ENCODE measurements at places on chromosomes 4 and X.
A peak's percentile ranks its signal among the peaks of the same experiment; 100 is the strongest.

GRCh38 chr4:146095860-146096259 is 79.7 kb upstream of the LSM6 start:
- DNase-seq = no peak

DNA sequence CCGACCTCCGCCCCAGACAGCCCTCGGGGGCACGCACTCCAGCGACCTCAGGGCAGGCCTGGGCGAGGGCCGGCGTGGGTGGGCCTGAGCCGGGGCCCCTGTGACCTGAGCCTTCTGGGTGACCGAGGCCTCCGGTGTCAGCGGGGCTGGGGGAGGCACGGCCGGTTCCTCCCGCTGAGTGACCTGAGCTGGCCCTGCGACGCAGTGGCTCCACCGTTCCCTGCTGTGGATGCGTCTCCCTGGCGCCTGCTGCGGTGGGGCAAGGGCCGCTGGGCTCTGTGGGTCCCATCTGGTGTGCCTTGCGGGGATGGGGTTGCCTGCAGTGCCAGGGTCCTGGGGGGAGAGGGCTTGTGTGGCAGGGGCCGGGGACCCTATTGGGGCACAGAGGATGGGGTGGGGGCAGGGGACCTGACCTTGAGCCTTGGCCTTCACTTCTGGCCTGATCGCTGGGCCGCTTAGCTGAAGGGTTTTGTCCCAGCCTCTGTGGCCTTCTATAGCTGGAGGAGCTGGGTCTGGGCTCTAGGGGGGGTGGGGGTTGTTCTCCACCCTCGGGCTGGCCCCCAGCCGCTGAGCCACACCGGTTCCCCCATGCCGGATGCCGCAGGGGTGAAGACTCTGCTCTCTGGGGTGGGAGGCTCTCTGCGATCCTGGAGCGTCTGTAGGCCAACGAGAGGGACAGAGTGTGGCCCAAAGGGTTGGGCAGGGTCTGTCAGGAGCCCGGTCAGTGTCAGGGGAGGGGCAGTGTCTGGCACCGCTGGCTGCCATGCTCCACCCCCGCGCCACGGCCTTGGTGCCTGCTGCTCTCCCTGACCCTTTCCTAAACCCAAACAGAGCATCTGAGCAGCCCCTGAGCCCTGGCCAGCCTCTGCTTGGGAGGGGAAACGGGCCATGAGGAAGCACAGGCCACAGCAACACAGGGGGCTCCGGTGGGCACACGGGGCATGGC is 2.3 kb downstream of the NAT8L start:
- no peak for DNase-seq

DNA sequence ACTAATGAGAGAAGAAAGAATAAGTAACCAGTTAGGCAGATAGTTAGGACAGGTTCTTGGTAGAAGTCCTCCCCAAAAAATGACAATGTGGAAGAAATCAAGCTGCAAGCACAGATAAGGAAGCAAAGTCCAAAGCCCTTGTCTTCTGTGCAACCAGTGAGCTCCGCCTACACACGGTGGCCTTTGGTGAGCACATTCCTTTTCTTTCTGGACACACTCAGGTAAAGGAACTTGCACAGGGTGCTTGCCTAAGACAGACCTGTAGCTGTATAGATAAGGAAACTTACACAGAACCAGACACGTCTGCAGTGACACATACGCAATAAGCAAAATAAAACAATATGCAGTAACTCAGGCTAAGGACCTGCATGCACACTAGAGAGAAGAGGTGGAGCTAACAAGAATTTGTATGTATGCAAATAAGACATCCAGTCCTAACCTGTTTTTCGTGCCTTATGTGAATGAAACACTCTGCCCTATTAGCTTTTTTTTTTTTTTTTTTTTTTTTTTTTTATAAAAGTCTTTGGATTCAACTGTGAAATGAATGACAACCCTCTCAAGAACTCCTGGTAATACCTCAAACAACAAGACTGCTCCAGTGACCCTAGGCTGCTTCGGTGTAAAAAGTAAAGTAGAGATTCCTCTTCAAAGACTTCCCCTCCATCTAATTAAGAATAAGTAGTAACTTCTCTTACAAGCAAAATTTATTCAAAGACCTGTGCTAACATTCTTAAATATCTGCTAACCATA is 48.8 kb downstream of the UGT2B10 start:
- no peak for DNase-seq

- DNase-seq = peak; percentile 77
Measured at GRCh38 chr4:1763550-1764080, 29.5 kb upstream of the FGFR3 start.

DNA sequence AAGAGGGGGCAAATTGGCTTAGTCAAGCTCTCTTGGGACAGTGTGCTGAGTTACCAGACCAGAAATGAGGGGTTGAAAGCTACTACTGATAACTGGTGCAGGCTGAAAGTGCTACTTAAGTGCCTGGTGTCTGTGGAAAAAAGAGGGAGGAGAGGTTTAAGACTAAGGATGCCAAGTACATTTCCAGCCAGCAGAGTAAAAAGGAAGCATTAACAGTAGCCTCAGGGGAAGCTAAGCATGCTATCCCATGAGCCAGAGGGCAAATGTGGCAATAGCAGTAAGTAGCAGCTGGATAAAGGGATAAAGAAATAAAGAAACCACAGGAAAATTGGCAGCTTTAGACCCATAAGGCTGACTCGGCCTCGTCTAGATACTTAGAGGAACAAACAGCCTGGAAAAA is 196.3 kb upstream of the MAB21L2 start:
- DNase-seq = no peak

GRCh38 chr4:74056858-74057562 is 18.5 kb upstream of the CXCL3 start:
- DNase-seq = no peak

GRCh38 chr4:154506253-154506652 is 14.7 kb upstream of the DCHS2 start:
- DNase-seq = peak; percentile 42

DNA sequence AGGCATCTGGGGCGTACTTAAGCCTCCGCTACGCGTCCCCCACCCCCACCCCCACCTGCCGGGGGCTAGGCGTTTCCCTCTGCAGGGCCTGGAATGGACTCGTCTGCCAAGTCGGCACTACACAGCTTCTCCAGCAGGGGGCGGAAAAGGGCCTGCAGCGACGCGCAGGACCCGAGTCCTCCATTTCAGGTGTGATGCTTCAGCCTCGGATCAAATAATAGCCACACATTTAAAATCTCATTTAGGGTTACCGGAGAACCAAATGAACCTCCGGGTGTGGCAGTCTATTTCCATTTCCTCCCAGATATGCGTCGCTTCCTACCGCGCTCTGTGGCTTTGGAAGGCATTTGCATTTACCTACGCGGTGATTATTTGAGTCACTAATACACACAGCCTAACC is 2.9 kb downstream of the PAK3 start:
- peak; percentile 68 for DNase-seq

DNA sequence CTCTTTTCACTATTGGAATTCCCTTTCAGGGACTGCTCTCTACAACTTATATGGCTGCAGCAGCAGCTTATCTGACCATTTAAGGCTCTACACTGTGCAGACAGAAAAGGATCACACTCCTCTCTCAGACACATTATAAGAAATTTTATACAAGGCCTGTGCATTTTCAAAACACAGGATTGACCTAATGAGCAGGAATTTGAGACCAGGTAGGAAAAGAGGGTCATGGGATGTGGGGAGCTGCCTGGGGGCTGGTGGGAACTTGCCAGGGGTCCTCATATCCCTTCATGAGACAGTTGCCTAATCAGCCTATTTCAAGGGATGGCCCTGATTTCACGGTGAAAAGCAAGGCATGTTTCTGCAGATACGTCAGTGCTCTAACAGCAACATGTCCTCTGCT is 77.1 kb downstream of the SORBS2 start:
- DNase-seq = no peak

- DNase-seq = no peak
Measured at GRCh38 chrX:7050271-7050670, 97.2 kb upstream of the STS start.

DNA sequence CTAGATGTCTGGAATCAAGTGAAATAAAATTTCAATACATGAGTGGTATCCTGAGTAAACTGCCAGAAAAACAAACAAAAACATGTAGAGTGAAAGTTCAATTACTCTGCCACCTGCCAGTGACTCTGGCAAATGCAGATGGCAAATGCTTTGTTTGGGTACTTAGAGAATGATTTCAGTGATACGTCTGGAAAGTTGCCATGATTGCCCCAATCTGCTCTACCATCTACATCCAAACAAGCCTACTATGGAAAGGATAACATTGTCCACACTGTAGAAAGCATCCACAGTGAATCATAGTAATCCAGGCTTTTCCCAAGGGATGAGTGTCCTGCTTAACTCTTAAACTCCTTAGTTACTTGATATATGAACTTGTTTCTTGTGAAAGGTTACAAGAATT is 3.4 kb downstream of the SPATA4 start:
- no peak for DNase-seq

DNA sequence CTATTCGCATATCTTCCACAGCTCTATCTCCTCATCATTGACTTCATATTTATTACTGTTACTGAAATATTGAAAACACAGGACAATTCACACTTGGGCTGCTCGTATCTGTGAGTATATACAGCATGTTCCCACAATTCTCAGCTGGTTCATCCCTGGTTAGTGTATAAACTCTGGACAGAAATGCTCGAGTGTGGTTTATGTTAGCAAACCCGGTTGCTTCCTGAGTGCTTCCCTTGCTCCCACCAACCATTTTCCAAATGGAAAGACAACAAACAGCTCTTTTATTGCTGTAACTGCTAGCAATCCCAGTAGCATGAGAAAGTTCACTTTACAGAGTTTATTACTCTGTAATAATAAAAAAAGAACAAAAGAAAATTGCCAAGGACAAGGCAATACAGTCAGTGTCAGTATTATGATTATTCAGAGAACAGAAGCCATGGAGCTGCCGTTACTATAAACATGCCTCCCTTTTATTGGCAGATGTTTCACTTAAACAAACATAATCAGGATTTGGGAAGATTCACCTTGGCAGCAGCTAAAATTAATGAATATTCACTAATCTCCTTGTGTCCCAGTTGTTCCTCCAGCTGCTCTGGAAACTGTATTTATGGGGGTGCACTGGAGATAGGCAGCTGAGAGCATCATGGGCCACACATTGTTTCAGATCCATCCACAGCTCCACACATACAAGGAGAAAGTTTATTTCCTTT is 134.1 kb upstream of the GUCY1A1 start:
- no peak for DNase-seq

DNA sequence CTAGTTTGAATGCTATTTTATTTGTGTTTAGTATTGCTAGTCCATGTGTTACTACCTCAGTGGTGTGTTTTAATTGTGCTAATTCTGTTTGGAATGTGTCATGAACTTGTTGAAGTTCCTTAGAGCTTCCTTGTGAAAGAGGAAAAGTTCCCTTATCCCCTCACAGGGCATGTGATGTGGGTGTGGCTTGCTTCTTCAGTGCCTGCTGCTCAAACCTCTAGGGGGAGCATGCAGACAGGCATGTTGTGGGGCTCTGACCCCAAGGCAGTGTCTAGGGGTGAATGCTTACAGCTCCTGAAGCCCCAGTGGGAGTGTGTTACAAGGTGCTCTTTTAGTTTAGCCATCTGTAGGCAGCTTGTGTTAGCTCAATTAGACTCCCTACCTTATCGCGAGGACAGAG is 86.5 kb downstream of the MAGED4 start:
- no peak for DNase-seq

DNA sequence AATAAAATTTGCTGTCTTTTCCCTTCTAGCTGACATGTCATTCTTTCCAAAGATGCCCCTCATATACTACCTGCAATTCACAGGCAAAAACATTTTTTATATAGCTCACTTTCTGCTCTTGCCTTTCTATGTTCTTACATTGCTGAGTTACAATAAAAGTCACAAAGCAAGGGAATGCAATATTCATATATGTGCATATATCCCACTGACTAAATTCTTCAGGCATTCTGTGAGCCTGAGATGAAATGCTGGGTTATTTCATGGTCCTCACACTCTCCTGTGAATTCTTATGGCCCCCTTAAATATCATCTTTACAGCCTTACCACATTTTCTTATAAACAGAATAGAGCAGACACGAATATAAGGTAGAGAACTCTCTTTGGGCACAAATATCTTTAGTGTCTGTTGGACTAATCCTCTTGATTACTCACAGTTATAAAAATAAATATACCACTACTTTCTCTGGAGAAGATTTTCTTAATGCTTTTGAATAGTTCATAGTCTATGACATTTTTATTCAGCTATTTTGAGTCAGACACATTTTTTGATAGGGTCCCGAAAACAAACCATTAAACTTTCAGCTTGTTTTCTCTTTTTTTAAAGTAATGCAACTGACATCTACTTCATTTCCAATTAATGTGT is 84.1 kb upstream of the H2AZ1 start:
- no peak for DNase-seq

- DNase-seq = no peak
Measured at GRCh38 chr4:134178706-134179105, 22.9 kb downstream of the PABPC4L start.

- no peak for DNase-seq
Measured at GRCh38 chr4:186765138-186765537, 41.5 kb upstream of the FAT1 start.

GRCh38 chr4:128390475-128390996 is 102.9 kb upstream of the PGRMC2 start:
- no peak for DNase-seq

- no peak for DNase-seq
Measured at GRCh38 chr4:84866295-84866694, 100.2 kb downstream of the WDFY3 start.

GRCh38 chr4:3630598-3631543 is 98.6 kb upstream of the LRPAP1 start:
- DNase-seq = no peak

DNA sequence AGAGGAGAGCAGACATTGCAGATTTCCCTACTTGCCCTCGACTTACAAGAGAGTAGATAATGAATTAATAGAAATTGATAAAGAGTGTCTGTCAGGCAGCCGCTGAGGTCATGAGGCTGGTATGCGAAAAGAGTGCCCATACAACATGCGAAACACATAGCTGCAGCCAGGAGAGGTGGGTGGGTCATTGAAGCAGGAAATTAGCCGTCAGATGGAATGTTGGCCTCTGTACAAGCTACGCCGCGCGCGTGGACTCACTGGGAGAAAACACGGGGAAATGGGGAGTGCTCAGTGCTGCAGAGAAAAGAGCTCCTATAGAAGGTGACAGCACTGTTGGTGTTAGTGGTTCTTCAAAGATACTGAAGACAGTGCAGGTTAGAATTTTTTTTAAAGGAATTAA is 125.1 kb downstream of the RAPGEF2 start:
- DNase-seq = no peak

DNA sequence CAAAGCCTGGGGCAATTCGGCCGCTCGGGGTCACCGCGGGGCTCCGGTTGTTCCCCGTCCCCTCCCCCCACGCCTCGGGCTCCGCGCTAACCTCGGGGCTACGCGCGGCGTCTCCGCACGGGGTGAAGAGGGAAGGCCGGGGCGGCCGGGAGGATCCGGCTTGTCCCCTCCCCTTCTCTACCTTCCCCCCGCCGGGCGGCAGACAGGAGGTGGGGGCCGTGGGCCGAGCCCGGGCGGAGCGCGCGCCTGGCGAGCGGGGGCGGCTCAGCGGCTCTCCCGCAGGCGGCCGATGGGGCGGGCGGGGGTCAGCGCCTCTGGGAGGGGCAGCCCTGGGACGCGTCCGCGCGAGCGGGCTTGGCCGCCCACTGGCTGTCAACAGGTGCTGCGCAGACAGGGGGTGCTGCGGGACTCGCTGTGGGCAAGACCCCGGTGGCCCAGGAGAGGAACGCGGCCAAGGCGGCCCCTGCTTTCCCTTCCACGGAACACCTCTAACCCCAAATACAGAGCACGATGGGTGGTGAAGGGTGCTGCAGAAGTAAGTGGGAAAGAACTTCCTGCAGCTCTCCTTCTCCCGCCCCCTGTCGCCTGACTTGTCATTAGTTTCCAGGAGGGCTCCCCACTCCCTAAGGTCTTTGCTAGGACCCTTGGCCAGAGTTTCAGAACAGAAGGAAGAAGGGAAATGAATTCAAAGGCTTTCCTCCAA is at the start of gene PDGFC:
PDGFC (minus strand) TSS at position 124 of the 703 bp plus-strand sequence. CDS start 896 bp downstream, outside the sequence.
- DNase-seq = peak; percentile 56

GRCh38 chr4:152667781-152668180 is 12.0 kb downstream of the TMEM154 start:
- no peak for DNase-seq

All from GM20000 (cell line).